ENCODE measurements at places on chromosomes 2 and 18.

DNA sequence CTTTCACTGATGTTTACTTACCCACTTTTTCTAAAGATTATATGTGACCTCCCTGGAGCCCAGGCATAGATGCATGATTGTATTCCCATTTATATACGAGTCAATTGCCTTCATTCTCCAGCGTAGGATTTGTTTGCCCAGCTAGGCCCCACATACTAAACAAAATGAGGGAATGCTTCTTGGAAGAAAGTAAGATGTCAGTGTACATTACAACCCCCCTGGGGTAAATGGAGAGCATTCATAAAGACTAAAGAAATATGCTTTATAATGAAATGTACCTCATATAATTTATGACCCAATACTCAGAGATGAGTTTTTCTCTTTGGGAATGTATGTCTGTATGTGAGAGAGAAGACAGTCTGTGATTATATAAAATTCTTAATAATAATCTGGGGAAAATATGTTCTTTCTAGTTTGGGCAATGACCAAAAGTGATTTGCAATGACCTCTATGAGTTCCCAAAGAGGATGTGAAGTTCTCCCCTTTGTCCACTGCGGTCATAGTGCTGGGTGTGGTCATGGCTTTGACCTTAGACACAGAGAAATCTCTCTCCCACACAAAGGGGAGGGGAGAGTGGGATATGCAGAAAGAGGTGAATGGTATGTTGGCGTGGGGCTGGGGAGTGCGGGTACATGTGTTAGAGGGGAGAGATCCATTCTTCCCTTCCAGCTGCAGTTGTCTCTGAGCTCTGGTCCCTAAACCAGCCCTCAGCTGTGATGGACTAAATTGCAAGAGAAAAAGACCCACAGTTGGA, 175.6 kb downstream of the EN1 start:
- no peak for DNase-seq

DNA sequence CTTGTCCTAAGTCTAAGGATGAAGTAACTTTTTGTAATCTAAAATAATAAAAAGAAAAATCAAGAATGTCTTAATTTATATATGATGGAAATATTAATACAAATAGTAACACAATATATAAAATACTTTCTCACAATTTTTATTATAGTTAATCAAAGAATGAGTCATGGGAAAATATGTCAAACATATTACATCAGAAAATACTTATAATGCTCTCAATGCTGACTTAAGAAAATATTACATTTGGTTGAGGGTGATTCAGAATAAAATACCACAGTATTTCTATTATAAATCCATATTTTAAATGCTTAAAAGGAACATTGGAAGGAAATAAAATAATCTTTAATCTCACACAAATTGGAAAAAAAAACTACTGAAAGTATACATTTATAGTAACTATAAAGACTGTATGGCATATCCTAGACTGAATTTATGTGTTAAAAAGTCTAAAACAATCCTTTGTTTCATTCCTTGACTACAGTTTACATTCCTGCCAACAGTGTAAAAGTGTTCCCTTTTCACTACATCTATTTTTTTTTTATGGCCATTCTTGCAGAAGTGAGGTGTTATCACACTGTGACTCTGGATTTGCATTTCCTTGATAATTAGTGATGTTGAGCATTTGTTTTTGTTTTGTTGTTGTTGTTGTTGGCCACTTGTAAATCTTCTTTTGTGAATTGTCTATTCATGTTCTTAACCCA, 1573.5 kb upstream of the ACVR2A start:
- DNase-seq: no peak

GRCh38 chr2:174330945-174331594, 3.7 kb upstream of the SP9 start:
- DNase-seq: no peak

- DNase-seq: no peak
Observed at GRCh38 chr2:46367286-46367685, 70.1 kb downstream of the EPAS1 start.

DNA sequence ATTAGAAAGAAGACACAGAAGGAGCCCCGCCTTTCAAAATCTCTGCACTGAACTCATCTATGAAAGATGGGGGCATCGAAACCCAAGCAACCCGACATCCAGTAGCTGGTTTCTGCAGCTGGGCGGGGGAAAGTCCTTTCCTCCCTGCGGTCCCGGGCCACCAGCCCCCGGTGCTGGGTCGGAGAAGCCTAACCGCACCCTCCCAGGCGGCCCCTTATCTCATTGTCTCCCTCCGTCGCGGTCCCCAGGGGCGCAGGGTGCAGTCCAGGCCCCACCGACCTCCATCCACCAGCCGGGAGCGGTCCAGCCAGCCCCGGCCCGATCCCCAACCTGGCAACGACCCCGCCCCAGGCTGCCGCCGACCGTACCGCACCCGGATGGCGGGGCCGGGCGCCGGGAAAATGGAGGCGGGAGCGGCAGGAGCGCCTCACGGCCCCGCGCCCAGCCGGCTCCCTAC, 452 bp downstream of the RAPH1 start:
- DNase-seq: no peak

All from RKO (cell line).